ENCODE measurements at places on chromosomes 16 and 17.

DNA sequence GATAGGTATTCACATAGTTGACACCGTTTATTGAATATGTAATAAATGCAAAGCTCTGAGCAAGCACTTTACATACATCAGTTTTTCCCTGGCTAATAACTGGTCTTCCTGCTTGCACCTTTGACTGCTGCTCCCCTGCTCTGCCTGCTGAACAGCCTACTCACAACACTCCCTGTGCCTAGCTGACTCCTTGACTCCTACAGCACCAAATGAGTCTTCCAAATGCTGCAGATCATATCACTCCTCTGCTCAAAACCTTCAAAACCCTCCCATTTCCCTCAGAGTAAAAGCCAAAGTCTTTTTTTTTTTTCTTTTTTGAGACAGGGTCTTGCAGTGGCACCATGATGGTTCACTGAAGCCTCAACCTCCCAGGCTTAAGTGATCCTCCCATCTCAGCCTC is 18.5 kb downstream of the EFCAB3 start:
- no peak for DNase-seq

DNA sequence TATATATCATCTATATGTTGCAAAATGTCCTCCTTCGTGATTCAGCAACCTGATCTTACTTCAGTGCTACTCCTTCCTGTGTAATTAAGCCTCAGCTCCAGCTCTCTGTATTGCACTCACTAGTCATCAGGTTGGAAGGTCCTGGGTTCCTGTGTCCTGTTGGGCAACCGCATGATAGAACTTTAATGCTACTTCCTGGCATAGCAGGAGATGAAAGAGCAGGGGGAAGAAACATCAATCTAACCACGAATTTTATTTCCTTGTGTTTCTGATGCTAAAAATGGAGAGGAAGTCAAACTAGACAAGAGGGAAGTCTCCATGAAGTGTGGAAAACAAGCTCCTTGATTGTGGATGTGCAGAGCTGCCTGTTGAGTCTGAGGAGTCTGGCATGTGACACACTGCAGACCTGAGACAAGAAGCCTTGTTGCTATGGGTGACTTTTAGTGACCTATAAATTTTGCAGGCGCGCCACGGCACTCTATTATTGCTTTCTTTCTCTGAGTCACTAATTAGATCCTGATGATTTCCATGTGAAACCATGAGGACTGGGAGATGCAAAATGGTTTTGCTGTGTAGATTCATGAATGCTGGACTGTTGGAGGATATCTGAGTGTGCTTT is 25.6 kb downstream of the IGSF6 start:
- DNase-seq, result no peak

DNA sequence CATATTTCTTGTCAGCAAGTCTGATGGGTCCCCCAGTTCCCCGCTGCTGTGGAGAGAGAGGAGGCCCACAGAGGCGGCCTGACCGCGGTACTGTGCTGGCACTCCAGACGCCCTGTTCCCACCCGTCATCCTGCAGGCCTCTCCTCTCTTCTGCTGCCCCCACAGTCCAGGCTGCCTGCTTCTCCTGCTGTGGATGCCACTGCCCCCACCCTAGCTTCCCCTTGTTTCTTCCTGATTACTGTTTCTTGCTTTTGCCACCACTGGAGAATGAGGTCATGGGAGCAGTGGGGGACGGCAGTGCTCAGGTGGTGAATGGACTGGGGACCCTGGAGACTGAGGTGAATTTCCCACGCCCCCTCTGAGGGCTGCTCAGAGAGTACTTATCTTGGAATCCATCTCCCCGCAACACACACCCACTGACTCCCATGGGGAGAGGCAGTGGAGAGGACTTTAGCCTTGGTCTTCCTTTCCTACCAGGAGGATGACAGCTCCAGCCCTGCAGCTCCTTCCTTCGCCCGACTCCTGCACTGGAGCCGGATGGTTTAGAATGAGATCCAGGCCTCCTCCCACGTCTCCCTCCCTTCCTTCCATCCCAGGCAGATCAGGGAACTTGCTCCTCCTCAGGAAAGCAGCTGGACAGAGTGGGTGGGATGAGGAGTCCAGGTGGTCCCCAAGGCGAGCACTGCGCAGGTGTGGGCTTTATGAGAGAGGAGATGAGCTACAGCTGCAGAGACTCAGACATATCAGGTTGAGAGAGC is 60.4 kb downstream of the PLXDC1 start:
- no peak for DNase-seq

GRCh38 chr17:19017804-19018599 is 13.4 kb upstream of the FAM83G start:
- DNase-seq, result no peak

GRCh38 chr17:11644265-11645212 is 46.3 kb downstream of the DNAH9 start:
- peak; percentile 56 for DNase-seq

DNA sequence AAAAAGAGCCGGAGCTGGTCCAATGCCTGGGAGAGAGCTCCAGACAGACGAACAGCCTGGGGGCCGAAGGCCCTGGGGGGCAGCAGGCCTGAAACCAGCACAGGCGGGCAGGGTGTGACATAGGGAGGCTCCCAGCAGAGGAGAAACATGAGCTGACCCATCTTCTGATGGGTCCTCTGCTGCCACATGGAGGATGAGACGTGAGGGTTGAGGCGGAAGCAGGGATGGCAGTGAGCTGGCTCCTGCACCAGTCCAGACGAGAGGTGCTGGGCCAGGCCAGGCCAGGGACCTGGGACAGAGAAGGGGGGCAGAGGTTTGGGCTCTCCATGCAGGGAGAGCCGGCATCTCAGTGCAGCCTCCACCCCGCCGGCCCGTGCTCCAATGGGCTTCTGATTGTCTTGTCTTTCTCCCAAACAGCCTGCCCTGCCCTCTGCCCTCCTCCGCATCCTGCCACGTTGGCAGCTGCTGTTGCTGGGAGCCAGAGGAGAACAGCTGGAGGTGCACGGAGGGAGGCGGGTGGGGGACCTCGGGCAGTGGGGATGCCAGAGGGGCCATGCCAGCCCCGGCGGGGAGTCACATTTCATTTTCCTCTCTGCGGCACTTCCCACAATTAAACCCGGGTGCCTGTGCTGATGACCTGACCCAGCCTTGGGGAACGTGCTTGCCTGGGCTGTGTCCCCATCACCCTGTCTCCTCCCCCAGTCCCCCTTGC is 139.1 kb upstream of the GSE1 start:
- no peak for DNase-seq

DNA sequence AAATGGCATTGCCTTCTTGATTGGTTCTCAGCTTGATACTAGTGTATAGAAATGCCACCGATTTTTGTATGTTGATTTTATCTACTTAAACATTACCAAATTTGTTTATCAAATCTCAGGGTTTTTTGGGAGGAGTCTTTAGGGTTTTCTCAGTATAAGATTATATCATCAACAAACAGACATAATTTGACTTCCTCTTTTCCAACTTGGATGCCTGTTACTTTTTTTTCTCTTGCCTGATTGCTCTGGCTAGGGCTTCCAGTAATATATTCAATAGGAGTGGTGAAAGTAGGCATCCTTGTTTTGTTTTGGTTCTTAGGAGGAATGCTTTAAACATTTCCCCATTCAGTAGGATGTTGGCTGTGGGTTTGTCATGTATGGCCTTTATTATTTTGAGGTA is 29.1 kb downstream of the EFCAB13 start:
- no peak for DNase-seq

DNA sequence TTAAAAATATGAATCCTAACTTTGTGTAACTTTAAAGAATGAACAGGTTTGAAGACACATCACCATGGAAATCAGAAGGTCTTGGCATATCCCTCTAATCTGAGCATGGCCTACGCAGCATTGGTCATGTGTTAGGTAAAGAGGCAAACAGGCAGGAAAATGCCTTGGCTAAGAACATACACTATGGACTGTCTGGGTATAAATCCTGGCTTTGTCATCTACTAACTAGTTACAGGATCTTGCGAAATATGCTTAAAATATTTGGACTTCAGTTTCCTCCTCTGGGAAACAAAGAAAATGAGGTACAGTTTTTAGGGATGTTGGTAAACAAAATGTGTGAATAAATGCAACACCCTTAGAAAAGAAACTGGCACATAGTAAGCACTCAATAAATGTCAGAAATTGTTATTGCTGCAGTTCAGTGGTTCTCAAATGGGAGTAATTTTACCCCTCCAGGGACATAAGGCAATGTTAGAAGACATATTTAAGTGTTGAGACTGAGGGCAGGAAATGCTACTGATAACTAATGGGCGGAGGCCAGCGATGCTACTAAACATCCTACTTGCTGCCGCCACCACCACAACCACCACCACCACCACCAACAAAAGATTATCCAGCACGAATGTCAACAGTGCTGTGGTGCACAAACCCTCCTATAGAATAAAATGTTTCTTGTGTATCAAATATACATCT is 770.8 kb upstream of the SOX9 start:
- no peak for DNase-seq

GRCh38 chr16:11476676-11477075 is 110.0 kb downstream of the LITAF start:
- no peak for DNase-seq

GRCh38 chr17:29140631-29141513 is 39.3 kb downstream of the MYO18A start:
- no peak for DNase-seq

GRCh38 chr17:8285270-8286181 is 2.9 kb upstream of the RANGRF start:
- no peak for DNase-seq

DNA sequence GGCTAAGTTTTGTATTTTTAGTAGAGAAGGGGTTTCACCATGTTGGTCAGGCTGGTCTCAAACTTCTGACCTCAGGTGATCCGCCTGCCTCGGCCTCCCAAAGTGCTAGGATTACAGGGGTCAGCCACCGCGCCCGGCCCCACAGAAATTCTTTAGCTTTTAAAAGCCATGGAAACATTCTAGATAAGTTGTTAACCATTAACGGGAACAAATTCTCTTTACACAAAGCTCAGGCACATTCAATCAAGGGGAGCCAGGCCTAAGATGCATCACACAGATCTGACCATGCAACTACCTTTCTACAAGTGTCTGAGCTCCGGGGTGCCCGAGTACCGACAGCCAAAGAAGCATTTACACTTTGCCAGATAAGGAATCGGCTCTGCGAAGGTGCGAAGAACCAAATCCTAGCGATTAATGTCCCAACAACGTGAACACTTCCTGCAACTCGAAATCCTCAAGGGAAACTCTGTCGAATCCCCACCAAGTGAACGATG is 1.0 kb downstream of the EMC8 start:
- no peak for DNase-seq

- no peak for DNase-seq
These were observed 289.8 kb downstream of the SLC39A11 start for GRCh38 chr17:72802726-72803125.

GRCh38 chr17:78628547-78629435 is 51.6 kb upstream of the DNAH17 start:
- no peak for DNase-seq

DNA sequence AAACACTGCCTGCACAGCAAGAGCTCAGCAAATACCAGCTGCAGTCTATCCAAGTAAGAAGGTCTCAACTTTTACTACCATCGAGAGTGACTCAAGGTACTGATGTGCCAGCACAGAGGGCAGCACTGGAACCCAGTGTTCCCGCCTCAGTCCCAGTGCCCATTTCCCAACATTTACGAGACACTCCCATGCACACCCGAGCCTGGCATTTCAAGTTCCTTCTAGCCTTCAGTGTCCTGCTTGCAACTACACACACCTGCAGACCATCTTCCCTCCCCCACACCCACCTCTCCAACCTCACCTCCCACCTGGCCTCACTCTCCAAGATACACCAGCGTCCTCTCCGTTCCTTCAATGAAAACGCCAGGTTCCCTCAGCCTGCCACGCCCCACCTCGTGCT is 3.2 kb downstream of the KLHDC4 start:
- no peak for DNase-seq

All from WTC11 (cell line).